ENCODE measurements at places on chromosomes 5 and 9.

GRCh38 chr9:125650271-125650737 lies 56.7 kb downstream of the MAPKAP1 start:
- DNase-seq, result no peak

- no peak for DNase-seq
These were observed 48.2 kb upstream of the PRDM9 start for GRCh38 chr5:23459214-23459613.

DNA sequence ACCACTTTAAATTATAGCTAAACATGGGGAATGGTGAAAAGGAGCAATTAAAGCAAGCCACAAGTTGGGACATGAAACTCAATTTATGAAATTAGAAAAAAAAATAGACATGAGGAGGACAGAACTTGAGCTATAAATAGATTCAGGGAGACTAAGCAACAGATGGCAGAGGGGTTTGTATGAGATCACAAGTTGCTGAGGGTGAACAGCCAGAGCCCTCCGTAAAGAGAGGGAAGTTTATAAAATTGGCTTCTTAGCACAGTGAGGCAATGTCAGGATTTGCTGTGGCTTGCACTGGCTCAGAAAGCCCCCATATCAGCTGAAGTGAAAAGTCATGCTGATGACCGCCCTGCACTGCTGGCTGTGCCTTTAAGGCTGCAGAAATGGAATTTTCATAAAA lies 443.4 kb upstream of the CD180 start:
- DNase-seq, result no peak

- DNase-seq, result no peak
These were observed 223.9 kb upstream of the DMRT1 start for GRCh38 chr9:617445-618085.

GRCh38 chr5:145787001-145787400 lies 48.1 kb downstream of the PRELID2 start:
- no peak for DNase-seq

- DNase-seq, result no peak
These were observed 492 bp downstream of the ATG12 start for GRCh38 chr5:115840873-115841272.

GRCh38 chr9:136645352-136645902 lies 17.3 kb upstream of the EGFL7 start:
- no peak for DNase-seq

DNA sequence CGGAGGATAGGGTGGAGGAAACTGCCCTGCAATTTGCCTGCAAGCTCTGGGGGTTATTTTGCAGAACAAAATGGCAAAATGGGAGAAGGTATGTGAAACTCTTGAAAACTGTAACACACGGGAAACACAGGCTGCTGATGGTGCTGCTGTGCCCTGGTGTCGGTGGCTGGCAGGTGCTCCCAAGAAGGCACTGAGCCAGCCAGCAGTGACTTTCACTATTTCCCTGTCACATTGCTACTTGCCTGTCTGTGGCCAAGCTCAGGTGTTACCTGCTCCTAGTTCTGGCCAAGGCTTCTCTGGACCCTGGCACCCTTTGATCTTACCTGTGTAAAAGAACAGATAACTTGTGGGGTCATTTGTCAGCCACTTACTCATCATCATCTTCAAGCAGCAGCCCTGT lies 102.2 kb downstream of the CMYA5 start:
- no peak for DNase-seq

GRCh38 chr9:109282302-109282701 lies 38.6 kb downstream of the EPB41L4B start:
- no peak for DNase-seq

DNA sequence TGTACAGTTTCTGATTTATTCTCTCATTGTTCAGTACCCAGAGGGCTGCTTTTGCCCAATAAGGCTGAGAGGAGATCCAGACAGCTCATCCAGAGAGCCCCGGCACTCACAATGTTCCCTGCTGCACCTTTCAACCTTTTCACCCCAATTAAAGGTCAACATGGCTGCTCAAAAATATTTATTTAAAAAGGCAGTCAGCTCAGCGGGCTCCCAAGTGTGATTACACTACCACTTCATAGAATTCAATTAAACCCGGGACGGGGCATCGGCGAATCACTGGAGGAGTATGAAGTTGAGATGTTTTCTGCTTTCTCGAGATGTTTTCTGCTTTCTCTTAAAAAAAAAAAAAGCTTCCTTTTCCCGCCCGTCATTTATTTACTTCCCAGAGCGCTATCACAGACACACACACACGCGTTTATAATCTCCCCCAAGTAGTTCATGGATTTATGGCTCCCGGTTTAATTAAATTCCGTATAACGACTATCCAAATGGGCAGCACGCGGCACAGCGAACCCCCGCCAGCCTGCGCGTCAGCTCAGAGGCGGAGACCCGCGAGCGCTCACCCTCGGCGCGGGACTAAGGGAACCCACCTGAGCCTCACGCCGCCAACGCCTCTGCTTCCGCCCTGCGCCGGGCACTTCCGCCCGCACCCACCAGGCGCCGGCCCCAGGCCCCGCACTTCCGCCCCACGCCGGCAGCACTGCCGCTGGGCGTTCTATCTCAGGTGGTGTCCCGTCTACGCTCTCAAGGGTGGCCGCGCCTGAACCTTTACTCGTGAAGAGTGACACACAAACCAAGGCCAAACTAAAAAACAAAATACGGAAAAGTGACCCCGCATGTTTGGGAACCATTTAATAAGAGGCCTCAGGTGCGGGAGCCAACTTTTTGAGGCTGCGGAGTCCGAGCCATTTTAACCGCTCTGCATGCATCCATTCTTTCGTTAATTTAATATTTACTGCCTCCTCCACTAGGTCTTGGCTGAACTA lies at the start of gene C5orf63:
Gene C5orf63, minus strand, starts transcription at position 642 of the 986 bp plus-strand sequence. CDS start 14,507 bp downstream, outside the sequence.
- DNase-seq, result peak; percentile 55

DNA sequence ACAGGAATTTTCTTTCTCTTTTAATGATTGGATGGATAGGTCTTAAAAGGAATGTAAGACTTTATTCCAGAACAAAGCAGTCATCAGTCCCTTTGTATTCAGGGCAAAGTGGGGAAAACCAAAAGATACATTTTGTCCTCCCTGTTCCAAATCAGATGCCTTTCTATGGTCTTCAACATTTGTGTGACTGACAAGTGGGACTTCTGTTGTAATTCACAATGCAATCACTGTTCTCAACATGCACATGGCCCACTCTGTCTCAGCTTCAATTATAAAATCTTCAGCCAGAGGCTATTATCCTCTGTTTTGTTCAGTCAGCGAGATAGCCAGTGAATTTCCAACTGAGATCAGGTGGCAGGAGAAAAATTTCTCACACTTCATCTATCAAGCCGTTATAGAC lies 95.5 kb upstream of the ERBIN start:
- no peak for DNase-seq

GRCh38 chr5:138243794-138244193 lies 30.6 kb downstream of the GFRA3 start:
- DNase-seq, result no peak

GRCh38 chr5:3518051-3518450 lies 77.6 kb upstream of the IRX1 start:
- DNase-seq, result no peak

GRCh38 chr5:40958811-40959210 lies 49.5 kb downstream of the C7 start:
- DNase-seq, result no peak

DNA sequence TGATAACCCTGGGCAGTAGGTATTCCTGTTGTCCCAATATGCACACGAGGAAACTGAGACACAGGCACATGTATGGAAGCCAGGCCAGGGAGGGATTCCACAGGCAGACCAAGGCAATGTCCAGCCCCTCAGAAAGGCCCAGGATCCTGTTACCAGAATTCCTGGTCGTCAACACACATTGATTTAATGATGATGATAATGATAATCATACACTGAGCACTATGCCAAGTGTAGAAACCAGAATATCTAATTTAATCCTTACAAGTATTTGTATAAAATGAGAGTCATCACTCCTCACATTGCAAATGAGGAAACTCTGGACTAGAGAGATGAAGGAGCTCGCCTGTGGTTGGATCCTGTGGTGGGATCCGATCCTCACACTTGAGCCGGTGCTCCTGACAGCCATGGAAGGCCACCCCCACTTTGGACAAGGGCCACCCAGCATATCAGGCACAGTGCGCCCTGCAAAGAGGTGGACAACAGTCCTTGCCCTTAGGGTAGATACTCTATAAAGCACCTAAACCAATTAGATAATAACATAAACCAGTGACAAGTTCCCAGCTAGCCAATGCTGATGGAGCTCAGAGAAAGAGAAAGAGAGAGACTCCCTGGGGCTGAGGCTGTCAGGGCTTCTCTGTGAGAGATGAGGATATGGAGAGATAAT lies 185.3 kb downstream of the SLIT3 start:
- DNase-seq, result no peak

- no peak for DNase-seq
These were observed 1.1 kb upstream of the ADAMTSL1 start for GRCh38 chr9:18472841-18473251.

DNA sequence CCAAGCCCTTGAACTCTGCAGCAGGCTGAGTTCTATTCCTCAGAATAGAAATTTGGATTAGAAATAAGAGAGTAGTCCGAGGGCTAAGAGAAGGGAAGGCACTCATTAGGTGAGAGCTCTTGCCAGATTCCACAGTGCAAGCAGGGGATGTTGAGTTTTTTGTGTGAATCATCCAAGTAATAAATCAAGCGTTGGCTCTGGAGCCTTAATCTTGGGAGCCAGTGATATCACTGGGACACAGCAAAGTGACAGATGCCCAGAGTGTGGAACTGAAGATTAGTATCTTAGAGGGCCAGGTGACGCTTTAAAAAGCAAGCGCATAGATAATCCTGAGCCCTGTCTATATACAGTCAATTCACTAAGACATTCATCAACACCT lies 60.3 kb downstream of the FOXD1 start:
- peak; percentile 17 for DNase-seq
